ENCODE measurements at places on chromosomes 13 and 19. TPM values are rescaled to one million over a fixed set of nuclear protein-coding genes. Genes with fewer than 3 reads are reported as not detected.

The SIAH3 gene
- polyA plus RNA-seq = not detected

The FAM124A gene
- polyA plus RNA-seq = 0.03 TPM

The TTYH1 gene
- not detected for polyA plus RNA-seq

The MAB21L1 gene
- polyA plus RNA-seq = not detected

The GIPC3 gene
- polyA plus RNA-seq = 0.03 TPM

The SLC7A9 gene
- not detected for polyA plus RNA-seq

The NRTN gene
- polyA plus RNA-seq = not detected

The GDF15 gene
- not detected for polyA plus RNA-seq

The TNFSF9 gene
- 4.9 TPM for polyA plus RNA-seq

The DZIP1 gene
- polyA plus RNA-seq = not detected

The RASGRP4 gene
- polyA plus RNA-seq = 30.2 TPM

The DNAAF3 gene
- 0.19 TPM for polyA plus RNA-seq

The CCDC9 gene
- polyA plus RNA-seq = 7.6 TPM

The ACP7 gene
- not detected for polyA plus RNA-seq

GRCh38 chr13:31209172-31209840 lies 9.5 kb downstream of the B3GLCT start:
- DNase-seq = no peak

GRCh38 chr19:10968527-10969135 lies 7.8 kb downstream of the SMARCA4 start:
- DNase-seq = no peak

DNA sequence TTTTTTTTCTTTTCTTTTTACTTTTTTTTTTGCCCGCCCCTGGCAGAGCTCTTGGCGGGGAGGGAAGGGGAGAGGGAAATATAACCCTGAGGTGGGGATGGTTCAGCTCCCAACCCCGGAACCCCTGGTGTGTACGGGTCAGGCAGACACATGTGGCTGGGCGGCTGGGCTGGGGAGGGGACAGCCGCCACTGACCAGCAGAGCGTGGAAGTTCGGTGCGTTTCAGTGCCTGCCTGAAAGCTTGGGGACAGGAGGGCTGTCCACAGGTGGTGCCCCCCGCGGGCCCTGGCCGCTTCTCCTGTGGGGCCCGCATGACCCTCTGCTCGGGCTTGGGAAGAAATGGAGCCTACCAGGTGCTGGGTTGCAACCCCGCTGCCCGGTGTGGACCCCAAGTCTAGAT lies 5.2 kb upstream of the MYDGF start:
- no peak for DNase-seq

- DNase-seq = no peak
Measured at GRCh38 chr13:109370496-109370895, 415.9 kb downstream of the IRS2 start.

- no peak for DNase-seq
Measured at GRCh38 chr19:41411968-41412265, 14.3 kb downstream of the BCKDHA start.

DNA sequence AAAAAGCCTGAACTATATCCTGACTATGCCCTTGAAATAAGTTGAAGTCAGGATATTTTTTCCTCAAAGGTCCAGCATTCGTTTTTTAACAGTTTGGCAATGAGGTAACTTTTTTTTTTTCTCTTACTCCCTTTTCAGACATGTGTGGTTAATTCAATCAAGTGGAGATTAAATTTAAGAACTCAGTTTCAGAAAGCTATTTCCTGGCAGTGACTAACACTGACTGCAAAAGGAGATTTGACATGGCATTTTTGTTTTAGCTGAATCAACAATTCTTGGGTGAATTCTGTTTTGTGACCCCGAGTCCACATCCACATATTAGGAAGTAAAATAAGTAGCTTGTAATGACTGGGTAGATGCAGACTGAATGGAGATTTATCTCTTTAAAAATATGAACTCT lies 716.4 kb downstream of the PCDH9 start:
- DNase-seq = no peak

GRCh38 chr19:33193865-33194362 lies at the start of gene LRP3:
Gene LRP3, plus strand, starts transcription at chr19:33194330. Its CDS starts 456 bp downstream, at chr19:33194786.
- no peak for DNase-seq

GRCh38 chr13:111925146-111925875 lies 141.6 kb upstream of the SOX1 start:
- DNase-seq = no peak

- DNase-seq = peak; percentile 47
Measured at GRCh38 chr19:10501971-10502523, 1.1 kb downstream of the KEAP1 start.

DNA sequence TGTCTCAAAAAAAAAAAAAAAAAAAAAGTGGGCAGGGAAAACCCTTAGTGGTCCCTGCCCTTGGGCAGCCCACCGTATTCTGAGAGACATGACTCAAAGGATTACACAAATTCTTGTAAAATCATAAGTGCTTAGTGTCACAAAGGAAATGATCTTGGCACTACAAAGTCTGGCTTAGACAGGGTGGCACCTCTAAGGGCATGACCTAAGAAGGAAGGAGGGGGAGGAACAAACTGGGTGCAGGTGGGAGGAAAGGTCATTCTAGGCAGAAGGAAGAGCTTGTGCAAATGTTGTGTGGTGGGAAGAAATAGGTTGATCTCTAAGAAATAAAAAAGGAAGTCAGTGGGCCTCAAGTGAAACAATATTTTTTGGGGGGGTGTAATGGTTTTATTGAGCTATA lies 10.4 kb downstream of the PNPLA6 start:
- DNase-seq = peak; percentile 72

DNA sequence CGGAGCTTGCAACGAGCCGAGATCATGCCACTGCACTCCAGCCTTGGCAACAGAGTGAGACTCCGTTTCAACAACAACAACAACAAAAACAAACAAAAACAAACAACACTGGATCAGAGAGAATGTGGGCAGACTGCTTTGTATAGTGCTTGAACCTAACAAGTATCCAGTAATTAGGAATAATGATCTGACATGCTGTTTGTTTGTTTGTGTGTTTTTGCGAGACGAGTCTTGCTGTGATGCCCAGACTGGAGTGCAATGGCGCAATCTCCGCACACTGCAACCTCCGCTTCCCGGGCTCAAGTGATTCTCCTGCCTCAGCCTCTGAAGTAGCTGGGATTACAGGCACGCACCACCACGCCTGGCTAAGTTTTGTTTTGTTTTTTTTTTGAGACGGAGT lies 14.0 kb downstream of the SAE1 start:
- DNase-seq = no peak

- no peak for DNase-seq
Measured at GRCh38 chr19:50451223-50451534, 18.5 kb downstream of the MYBPC2 start.

DNA sequence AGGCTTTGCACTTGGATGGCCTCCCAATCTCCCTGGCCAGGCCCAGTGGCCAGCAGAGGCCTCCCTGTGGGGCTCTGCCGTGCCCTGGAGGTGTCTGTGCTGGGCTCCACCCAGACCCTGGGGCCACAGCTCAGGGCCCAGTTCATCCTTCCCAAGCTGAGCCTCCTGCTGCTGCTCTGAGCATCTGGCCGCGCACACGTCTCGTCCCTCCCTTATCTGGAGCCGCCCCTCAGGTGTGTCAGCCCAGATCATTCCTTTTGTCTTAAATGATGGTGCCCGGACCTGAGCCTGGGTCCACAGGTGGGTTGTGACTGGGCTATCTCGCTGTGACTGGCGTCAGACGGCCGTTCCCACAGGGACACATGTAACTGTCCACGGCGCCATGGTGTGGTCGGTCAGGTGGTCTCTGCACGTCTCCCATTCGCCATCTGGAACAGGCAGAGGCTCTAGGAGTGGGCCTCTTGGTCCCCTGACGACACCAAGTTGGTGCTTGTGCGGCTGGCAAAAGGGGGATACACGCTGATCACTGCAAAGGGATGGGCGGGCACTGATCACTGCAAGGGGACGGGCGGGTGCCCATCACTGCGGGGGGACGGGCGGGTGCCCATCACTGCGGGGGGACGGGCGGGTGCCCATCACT lies 14.3 kb upstream of the ZNF554 start:
- DNase-seq = no peak

DNA sequence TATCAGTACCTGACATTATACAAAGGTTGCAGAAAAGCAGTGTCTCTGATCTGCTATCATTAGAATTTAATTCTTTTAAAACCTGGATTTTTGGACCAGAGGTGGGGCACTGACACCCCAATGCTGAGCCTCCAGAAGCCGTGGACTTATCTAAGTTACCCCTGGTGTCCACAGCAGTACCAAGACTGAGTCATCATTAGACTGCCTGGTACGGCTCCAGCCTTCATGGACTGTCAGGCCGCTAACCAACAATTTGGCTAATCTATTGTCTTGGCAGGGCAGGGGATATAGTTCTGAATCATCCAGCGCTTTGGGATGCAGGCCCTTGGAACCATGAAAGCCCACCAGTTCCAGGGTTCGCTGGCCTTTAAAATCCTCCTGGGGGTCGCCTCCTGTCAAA lies 78.3 kb downstream of the TSHZ3 start:
- DNase-seq = no peak

GRCh38 chr13:65460136-65460535 lies 1770.0 kb downstream of the PCDH9 start:
- DNase-seq = no peak

- DNase-seq = no peak
Measured at GRCh38 chr19:1467490-1468273, 11.3 kb downstream of the C19orf25 start.

DNA sequence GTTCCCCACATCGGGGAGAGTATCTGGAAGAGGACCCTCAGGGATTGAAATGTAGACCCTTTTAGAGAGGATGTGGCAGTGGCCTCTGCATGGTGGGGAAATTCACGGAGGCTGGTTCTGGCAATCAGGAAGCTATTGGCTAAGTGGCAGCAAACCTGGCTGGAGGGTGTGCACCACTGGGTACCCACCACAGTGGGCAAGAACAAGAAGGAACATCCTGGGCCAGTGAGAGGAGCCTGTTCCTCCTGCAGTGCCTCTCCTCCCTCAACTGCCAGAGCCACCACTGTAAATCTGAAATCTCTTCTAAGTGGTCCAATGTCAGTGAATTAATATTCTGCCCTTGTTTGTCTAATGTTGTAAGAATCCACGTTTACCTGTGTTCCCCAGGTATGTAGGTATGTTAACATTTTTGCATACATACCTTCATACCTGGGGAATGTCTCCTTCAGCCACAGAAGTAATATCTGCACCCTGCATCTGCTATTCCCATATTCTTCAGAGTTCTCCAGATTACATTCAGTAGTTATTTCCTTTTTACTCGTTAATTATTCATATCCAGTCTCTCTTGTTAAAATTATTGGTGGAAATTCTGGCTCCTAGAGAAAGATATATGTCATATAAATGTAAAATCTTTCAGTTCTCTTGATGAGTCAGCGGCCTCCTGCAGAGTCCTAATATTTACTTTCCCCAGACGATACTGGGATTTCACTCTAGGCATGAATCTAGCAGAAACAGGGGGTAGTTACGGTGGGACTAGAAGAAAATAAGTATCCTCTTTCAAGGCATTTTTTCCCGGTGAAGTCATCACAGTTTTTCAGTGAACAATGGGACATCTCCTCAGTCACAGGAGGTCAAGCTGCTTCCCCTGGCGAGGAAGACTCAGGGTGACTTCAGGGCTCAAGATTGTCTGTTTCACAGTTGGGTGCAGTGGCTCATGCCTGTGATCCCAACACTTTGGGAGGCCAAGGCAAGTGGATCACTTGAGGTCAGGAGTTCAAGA lies 148.3 kb downstream of the MYO16 start:
- DNase-seq = no peak

- DNase-seq = no peak
Measured at GRCh38 chr19:10191347-10191746, 3.4 kb downstream of the DNMT1 start.

DNA sequence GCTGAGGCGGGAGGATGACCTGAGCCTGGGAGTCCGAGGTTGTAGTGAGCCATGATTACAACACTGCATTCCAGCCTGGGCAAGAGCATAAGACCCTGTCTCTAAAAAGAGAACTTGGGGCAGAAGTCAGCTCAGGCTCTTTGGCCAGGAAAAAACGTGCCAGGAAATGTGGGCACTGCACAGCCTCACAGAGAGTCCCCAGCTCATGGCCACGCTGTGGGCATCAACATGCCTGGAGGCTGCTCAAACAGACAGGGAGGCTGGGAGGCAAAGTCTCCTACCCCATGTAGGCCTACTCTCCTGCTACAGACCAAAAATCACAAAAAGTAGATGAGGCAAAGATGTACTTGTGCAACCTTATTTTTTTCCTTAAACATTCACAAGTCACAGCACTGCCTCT lies 49.4 kb downstream of the PEPD start:
- DNase-seq = no peak

- DNase-seq = no peak
Measured at GRCh38 chr13:97574926-97575325, 141.0 kb downstream of the RAP2A start.

GRCh38 chr13:82010780-82011179 lies 1669.9 kb upstream of the SPRY2 start:
- no peak for DNase-seq

- DNase-seq = no peak
Measured at GRCh38 chr19:7888826-7889217, 512 bp downstream of the LRRC8E start.

DNA sequence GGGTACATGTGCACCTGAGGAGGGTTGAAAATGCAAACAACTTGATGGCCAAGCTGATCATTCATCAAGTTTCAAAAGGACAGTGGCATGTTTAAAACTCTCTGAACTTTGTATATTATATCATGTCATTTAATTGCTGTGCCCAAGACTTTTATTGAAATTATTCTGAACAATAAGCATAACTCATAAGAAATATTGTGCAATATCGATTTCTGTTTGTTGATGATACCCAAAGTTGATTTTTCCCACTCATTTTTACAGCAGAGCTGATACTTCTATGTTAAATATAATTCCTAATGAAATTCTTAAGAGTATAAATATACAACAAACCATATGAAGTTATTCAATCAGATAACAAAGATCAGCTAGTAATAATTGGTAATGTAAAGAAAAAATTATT lies 49.1 kb downstream of the PCDH17 start:
- DNase-seq = no peak

DNA sequence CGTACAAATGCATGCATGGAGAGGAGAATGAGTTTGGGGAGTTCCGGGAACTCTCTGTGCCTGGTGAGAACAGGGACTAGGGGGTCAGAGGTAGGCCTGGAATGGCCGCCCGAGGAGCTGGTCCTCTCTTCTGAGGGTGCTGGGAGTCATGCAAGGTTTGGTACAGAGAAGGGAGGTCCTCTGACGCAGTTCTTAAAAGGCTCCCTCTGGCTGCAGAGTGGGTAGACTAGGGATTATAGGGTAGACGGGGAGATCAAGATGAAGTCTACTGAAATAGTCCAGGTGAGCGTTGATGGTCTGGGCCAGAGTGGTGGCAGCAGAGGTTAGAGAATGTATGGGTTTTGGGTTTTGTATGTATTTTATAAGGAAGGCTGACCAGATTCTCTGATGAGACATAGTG lies 796 bp downstream of the ZNF304 start:
- no peak for DNase-seq

- DNase-seq = no peak
Measured at GRCh38 chr19:9032136-9032631, 22.0 kb upstream of the MUC16 start.

Data from CD14-positive monocyte (primary cell).